ENCODE measurements at places on chromosomes 11 and 22. TPM values are rescaled to one million over a fixed set of nuclear protein-coding genes. Genes with fewer than 3 reads are reported as not detected.

POLR2F gene
- total RNA-seq: 34.8 TPM

MS4A7 gene
- not detected for total RNA-seq

PARVG gene
- total RNA-seq: 0.11 TPM

PRR33 gene
- not detected for total RNA-seq

SYT9 gene
- total RNA-seq: 0.33 TPM

PTGDR2 gene
- under 0.01 TPM for total RNA-seq

MGAT3 gene
- total RNA-seq: not detected

SAA4 gene
- not detected for total RNA-seq

ACR gene
- 0.34 TPM for total RNA-seq

PLAAT2 gene
- 0.17 TPM for total RNA-seq

CCDC188 gene
- 5.2 TPM for total RNA-seq

PIK3IP1 gene
- total RNA-seq: 38.1 TPM

UCP3 gene
- 0.22 TPM for total RNA-seq

SLC6A5 gene
- not detected for total RNA-seq

CD3E gene
- total RNA-seq: not detected

PRRG4 gene
- total RNA-seq: 0.52 TPM

OR6T1 gene
- total RNA-seq: not detected

CRYBA4 gene
- total RNA-seq: not detected

PRODH gene
- total RNA-seq: not detected

LRRC10B gene
- 0.11 TPM for total RNA-seq

OR4C16 gene
- not detected for total RNA-seq

PAFAH1B2 gene
- total RNA-seq: 214 TPM

ADM2 gene
- 0.09 TPM for total RNA-seq

MICAL3 gene
- total RNA-seq: 17.0 TPM

TRIM29 gene
- not detected for total RNA-seq

RCOR2 gene
- total RNA-seq: 0.26 TPM

ZFTA gene
- 7.9 TPM for total RNA-seq

RPS13 gene
- total RNA-seq: 1,369 TPM

CRYBB1 gene
- total RNA-seq: 0.33 TPM

C11orf86 gene
- total RNA-seq: not detected

DDX25 gene
- 0.11 TPM for total RNA-seq

FAM83F gene
- not detected for total RNA-seq

AMBRA1 gene
- total RNA-seq: 12.4 TPM

FAM111B gene
- 3.7 TPM for total RNA-seq

CRYBB2 gene
- total RNA-seq: not detected

GGT5 gene
- 8.9 TPM for total RNA-seq

C22orf42 gene
- total RNA-seq: not detected

TPP1 gene
- total RNA-seq: 76.7 TPM
